ENCODE measurements at places on chromosomes 6 and 20. TPM values are rescaled to one million over a fixed set of nuclear protein-coding genes. Genes with fewer than 3 reads are reported as not detected.

SPTLC3 gene
- total RNA-seq = 9.0 TPM

TPBG gene
- 2.6 TPM for total RNA-seq

WFDC10B gene
- not detected for total RNA-seq

GRM1 gene
- total RNA-seq = 6.7 TPM

WFDC5 gene
- not detected for total RNA-seq

CLVS2 gene
- 0.05 TPM for total RNA-seq

- H3K36me3 ChIP-seq = no peaks in the 10 kb centered on the region
- peaks cover 6% of the 10 kb centered on the region for H3K4me1 ChIP-seq
- peak overlapping the region; percentile 62 for H3K27ac ChIP-seq
- DNase-seq = no peak
These were observed 124.7 kb upstream of the SASH1 start for GRCh38 chr6:148217921-148218320.

GRCh38 chr6:151002491-151002935, 137.0 kb downstream of the MTHFD1L start:
- peaks cover 19% of the 10 kb centered on the region for H3K4me1 ChIP-seq
- H3K4me3 ChIP-seq = no peak overlapping the region
- no peak overlapping the region for H3K27ac ChIP-seq
- H3K27me3 ChIP-seq = no peaks in the 10 kb centered on the region
- no peaks in the 10 kb centered on the region for H3K36me3 ChIP-seq
- DNase-seq = no peak

- H3K27me3 ChIP-seq = no peaks in the 10 kb centered on the region
- peaks cover 67% of the 10 kb centered on the region for H3K4me1 ChIP-seq
- peak; percentile 87 for DNase-seq
- no peaks in the 10 kb centered on the region for H3K36me3 ChIP-seq
- H3K27ac ChIP-seq = peak overlapping the region; percentile 99
These were observed 658 bp downstream of the RIN2 start for GRCh38 chr20:19758501-19759331.

GRCh38 chr6:138416206-138416605, 12.2 kb downstream of the HEBP2 start:
- no peaks in the 10 kb centered on the region for H3K27me3 ChIP-seq
- peaks cover 55% of the 10 kb centered on the region for H3K36me3 ChIP-seq
- H3K4me3 ChIP-seq = no peak overlapping the region

GRCh38 chr6:20205722-20206161, 6.5 kb downstream of the MBOAT1 start:
- no peak overlapping the region for H3K4me3 ChIP-seq
- H3K36me3 ChIP-seq = no peaks in the 10 kb centered on the region
- no peaks in the 10 kb centered on the region for H3K27me3 ChIP-seq

- no peaks in the 10 kb centered on the region for H3K27me3 ChIP-seq
- no peak for DNase-seq
- H3K4me3 ChIP-seq = no peak overlapping the region
- H3K27ac ChIP-seq = no peak overlapping the region
- no peaks in the 10 kb centered on the region for H3K36me3 ChIP-seq
These were observed 239.5 kb downstream of the TFAP2A start for GRCh38 chr6:10175362-10175761.

GRCh38 chr6:35028781-35029769, 112.1 kb downstream of the TCP11 start:
- no peak for DNase-seq
- peaks cover 100% of the 10 kb centered on the region for H3K4me1 ChIP-seq
- no peak overlapping the region for H3K4me3 ChIP-seq

DNA sequence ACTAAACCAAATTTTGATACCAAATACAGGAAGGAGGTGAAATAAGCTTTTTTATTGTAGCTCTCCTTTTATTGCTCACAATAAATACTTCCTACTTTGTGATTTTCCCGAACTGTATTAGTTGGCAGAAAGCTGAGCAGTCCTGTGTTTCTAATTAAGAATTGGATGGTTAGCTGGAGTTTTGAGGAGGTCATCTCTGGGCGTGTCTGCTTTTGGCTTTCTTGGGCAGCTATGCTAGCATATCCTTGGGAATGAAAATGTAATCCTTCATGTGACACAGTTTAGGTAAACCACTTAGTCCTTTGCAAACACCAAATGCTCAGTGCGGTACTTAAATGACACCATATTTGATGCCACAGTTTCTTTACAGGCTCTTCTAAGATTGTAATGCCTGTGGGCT, 67.5 kb downstream of the MTHFD1L start:
- H3K27me3 ChIP-seq = no peaks in the 10 kb centered on the region
- no peak overlapping the region for H3K27ac ChIP-seq
- no peak overlapping the region for H3K4me3 ChIP-seq
- DNase-seq = no peak
- H3K4me1 ChIP-seq = peaks cover 13% of the 10 kb centered on the region

DNA sequence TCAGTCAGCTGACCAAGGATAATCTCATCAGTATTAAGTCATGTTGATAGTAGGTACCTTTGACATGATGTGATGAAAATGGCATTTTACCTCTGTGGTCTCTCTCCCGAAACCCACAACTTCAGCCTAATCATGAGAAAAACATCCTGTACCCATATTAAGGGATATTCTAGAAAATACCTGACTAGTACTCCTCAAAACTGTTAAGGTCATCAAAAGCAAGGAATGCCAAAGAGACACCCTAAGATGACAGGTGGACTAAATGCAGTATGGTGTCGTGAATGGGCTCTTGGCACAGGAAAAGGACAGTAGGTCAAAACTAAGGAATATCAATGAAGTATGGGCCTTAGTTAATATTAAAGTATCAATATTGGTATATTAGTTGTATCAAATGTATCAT, 221.4 kb downstream of the PLCB1 start:
- H3K27ac ChIP-seq = no peak overlapping the region
- H3K36me3 ChIP-seq = no peaks in the 10 kb centered on the region
- H3K4me1 ChIP-seq = peaks cover 2% of the 10 kb centered on the region
- no peaks in the 10 kb centered on the region for H3K27me3 ChIP-seq
- no peak overlapping the region for H3K4me3 ChIP-seq

All from left ventricle myocardium inferior (tissue), 1 donor.